ENCODE measurements at places on chromosomes 1 and 21. TPM values are rescaled to one million over a fixed set of nuclear protein-coding genes. Genes with fewer than 3 reads are reported as not detected.

Gene TMEM79
- total RNA-seq: 7.5 TPM

Gene SFT2D2
- total RNA-seq: 17.3 TPM

Gene XCL2
- not detected for total RNA-seq

Gene GORAB
- 6.4 TPM for total RNA-seq

Gene C1QC
- total RNA-seq: not detected

Gene GBP7
- not detected for total RNA-seq

Gene ZNF281
- total RNA-seq: 48.9 TPM

Gene OR2G6
- total RNA-seq: not detected

Gene DUSP12
- total RNA-seq: 51.8 TPM

Gene SPATA45
- total RNA-seq: not detected

Gene PLD5
- 1.6 TPM for total RNA-seq

Gene OR10J1
- total RNA-seq: not detected

Gene C1orf115
- total RNA-seq: 6.8 TPM

Gene TMEM240
- 0.32 TPM for total RNA-seq

Gene SPRR3
- total RNA-seq: not detected

Gene MATN1
- 0.11 TPM for total RNA-seq

Gene KRTAP20-2
- not detected for total RNA-seq

Gene CASQ2
- not detected for total RNA-seq

Gene FAM43B
- total RNA-seq: 5.2 TPM

Gene SPRR1A
- total RNA-seq: not detected

Gene OR2G2
- not detected for total RNA-seq

Gene IFNAR1
- total RNA-seq: 21.9 TPM

Gene ARMH1
- 0.38 TPM for total RNA-seq

Gene FCRL2
- not detected for total RNA-seq

Gene TENT5C
- 0.03 TPM for total RNA-seq

Gene CACNA1S
- not detected for total RNA-seq

Gene ETV3L
- total RNA-seq: not detected

Gene CFAP298
- 31.6 TPM for total RNA-seq

Gene BTG3
- 27.4 TPM for total RNA-seq

Gene VCAM1
- 0.09 TPM for total RNA-seq

Gene SON
- total RNA-seq: 84.1 TPM

Gene NECTIN4
- total RNA-seq: 1.9 TPM

Gene MRPS14
- 24.4 TPM for total RNA-seq

Gene EFCAB7
- total RNA-seq: 2.3 TPM

Gene CFAP45
- 0.94 TPM for total RNA-seq

Gene TRABD2B
- 2.8 TPM for total RNA-seq

Gene RERE
- 24.8 TPM for total RNA-seq

Gene DMBX1
- 1.1 TPM for total RNA-seq

Gene THRAP3
- total RNA-seq: 71.0 TPM

Gene LAMTOR2
- total RNA-seq: 169 TPM

Gene PADI4
- not detected for total RNA-seq

Gene FHAD1
- total RNA-seq: 0.64 TPM

Gene S100A2
- total RNA-seq: 20.2 TPM

Gene TAS1R1
- not detected for total RNA-seq

Gene SPATA46
- not detected for total RNA-seq

Gene GUCA2B
- total RNA-seq: not detected

Gene F13B
- not detected for total RNA-seq

Gene CFAP74
- total RNA-seq: not detected

Gene NCAM2
- total RNA-seq: not detected

Gene CD160
- total RNA-seq: not detected

Gene ADAM30
- not detected for total RNA-seq

Gene MYCL
- 1.4 TPM for total RNA-seq
